ENCODE measurements at places on chromosomes 2 and 18.

- H3K27me3 ChIP-seq, result no peaks in the 10 kb centered on the region
- no peaks in the 10 kb centered on the region for H3K4me1 ChIP-seq
- DNase-seq, result no peak
- H3K27ac ChIP-seq, result no peak overlapping the region
- no peak overlapping the region for H3K4me3 ChIP-seq
Measured at GRCh38 chr2:221924576-221924975, 352.5 kb upstream of the EPHA4 start.

DNA sequence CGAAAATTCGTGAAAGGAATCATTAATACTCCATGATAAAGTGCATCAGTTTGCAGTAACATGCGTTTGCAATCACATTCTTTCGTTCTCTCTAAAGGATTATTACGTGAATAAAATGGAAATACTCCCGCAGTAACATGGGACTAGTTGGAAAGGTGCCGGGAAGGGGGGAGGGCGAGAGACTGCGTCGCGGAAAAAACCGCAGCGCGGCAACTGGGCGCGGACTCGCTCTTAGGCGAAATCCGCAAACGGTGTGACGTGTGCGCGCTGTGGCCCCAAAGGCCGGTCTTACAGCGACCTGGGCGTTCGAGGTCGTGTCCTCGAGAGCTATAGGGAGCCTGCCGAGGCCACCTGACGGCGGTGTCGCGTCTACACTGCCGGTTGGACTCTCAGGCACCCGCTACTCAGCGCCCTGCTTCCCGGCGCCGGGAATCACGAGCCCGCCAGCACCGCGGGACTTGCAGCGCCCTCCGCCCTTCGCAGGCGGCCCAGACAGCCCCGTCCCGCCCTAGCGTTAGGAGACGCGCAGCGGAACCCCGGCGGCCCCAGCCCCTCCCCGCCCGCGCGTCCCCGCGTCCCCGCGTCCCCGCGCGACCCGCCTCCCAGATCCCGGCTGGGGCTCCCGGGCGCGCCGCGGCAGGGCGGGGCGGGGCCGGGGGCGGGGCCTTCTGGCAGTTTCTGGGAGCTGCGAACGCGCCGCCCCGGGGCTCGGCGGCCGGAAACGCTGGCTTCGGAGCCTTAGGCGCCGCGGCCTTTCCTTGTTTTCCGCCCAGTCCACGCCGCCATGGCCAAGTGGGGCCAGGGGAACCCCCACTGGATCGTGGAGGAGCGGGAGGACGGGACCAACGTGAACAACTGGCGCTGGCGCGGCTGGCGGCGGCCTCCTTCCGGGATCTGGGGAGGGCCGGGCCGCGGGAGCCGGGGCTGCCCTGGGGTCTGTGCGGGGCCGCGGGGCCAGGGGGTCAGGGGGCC lies 15.1 kb downstream of the C2orf74 start:
- H3K27ac ChIP-seq, result peak overlapping the region; percentile 91
- peaks cover 39% of the 10 kb centered on the region for H3K36me3 ChIP-seq
- peaks cover 47% of the 10 kb centered on the region for H3K4me1 ChIP-seq
- DNase-seq, result peak; percentile 95
- H3K4me3 ChIP-seq, result peak overlapping the region; percentile 87

DNA sequence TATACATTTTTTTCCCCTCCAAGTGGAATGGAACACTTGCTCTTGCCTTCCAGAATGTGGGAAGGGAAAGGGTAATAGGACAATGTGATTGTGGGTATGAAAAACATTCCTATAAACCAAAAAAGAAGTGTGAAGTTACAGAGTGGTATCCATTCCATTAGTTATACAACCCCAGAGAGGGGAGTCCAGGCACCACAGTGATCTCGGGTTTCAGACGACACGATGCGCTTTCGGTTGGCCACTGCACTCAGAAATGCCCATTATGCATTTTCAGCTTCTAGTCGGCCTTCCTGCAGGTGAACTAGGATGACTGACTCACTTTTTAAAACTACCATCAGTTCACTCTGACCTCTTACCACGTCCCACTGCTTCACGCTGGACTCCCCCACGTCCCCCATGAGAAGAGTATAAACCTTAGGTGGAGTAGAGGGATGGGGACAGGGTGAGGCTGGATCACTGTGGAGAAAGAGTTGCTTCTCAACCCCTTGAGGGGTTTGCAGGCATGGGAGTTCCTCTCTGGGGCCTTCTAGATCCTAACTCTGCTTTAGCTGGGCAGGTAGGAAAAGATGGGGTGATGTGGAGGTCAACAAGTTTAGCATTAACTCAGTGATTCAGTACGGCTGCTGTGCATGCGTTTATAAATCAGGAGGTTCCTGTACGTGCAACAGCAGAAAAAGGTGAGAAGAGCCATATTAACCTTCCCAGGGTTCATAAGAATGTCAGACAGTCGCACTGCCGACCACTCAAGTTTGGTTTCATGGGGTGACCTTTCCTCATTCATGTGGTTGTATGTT lies 50.5 kb downstream of the ZNF532 start:
- DNase-seq, result no peak
- no peaks in the 10 kb centered on the region for H3K27me3 ChIP-seq
- no peak overlapping the region for H3K27ac ChIP-seq
- peaks cover 4% of the 10 kb centered on the region for H3K4me1 ChIP-seq
- H3K4me3 ChIP-seq, result no peak overlapping the region
- no peaks in the 10 kb centered on the region for H3K36me3 ChIP-seq

DNA sequence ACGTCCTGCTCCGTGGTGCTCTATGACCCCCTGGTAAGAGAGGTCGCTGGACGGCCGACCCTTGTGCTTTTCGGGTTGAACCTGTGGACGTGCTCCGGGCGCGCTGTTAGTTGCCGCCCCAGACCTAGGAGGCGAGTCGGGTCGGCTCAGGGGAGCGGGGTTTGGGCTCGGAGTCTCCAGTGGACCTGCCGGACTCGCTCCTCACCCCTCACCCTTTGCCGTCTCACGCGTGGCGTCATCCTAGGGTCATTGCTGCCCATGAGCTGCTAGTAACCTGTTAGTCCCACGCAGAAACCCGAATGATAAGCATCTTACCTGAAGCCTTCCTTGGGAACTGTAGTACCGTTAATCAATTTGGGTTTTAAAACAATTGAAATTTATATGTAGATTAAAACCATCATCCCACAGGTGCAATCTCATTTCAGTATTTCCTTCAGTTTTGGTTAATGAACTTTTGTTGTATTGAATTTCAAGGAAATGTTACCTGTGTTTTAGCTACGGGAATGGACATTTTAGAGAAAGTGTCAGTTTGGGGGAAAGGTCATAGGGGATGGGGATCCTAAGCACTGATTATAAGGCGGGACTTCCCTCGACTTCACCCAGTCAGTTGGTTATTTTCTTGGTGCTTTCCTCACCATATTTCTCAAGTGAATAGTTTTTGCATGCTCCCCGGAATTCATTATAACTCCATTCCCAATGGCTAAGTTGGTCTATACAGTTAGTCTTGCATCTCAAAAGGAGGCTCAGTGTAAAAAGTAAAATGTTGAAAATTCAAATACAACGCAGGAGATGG lies 536 bp downstream of the ELP2 start:
- no peak for DNase-seq
- H3K4me1 ChIP-seq, result peaks cover 43% of the 10 kb centered on the region
- peak overlapping the region; percentile 95 for H3K27ac ChIP-seq
- H3K27me3 ChIP-seq, result no peaks in the 10 kb centered on the region
- peak overlapping the region; percentile 95 for H3K4me3 ChIP-seq

DNA sequence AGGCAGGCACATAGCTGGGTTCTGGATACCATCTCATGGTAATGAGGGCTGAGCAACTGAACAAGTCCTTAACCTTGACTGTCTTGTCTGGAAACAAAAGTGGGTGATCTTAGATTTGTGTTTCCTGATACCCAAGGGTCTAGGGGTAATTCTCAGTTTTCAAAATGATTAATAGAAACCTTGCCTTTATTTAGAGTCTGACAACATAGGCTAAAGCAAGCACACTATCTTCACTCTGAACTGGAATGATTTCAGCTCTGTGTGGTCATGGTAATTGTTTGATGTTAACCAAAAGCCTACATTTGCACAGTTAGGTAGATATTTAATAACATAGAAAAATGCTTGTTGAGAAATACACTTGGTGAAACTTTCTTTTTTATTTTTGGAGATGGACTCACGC lies 6.8 kb upstream of the LAMA3 start:
- H3K4me3 ChIP-seq, result no peak overlapping the region
- no peak overlapping the region for H3K27ac ChIP-seq
- DNase-seq, result no peak
- no peaks in the 10 kb centered on the region for H3K36me3 ChIP-seq
- no peaks in the 10 kb centered on the region for H3K4me1 ChIP-seq
- H3K27me3 ChIP-seq, result peaks cover 49% of the 10 kb centered on the region

DNA sequence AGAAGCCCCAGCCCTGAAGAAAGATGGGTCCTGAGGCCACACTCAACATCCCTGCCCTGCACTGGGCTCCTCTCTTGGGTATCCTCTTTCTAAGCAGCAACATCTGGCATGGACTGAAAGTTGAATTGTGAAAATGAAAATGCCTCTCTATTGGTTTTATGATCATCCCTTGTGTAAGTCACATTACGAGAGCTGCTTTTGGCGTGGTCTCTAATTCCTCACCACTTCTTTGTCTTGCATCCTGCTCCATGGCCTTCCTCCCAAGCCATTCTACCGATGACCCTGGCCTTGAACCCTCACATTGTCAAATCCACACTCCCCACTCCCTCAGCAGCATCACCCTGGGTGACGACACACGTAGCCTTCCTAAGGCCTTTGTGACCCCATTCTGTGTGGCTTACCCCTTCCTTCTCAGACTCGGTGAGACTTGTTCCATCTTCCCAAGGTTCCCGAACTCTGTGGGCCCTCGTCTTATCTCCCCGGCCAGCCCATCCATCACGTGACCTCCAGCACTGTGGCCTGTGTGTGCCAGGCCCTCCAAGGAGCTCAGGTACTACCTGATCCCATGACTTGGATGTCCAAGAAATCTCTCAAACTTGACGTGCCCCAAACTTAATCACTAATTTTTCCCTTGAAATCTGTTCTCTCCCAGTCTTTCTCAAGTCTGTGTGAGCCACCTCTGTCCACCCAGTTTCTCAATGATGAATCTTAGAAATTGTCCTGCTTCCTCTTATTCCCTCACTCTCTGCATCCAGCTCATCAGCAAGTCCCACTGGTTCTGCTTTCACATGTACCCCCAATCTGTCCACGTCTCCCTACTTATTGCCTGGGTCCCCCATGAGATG lies 194.7 kb upstream of the HS6ST1 start:
- H3K4me3 ChIP-seq, result no peak overlapping the region
- H3K4me1 ChIP-seq, result peaks cover 13% of the 10 kb centered on the region
- DNase-seq, result no peak
- peaks cover 2% of the 10 kb centered on the region for H3K27me3 ChIP-seq
- H3K27ac ChIP-seq, result peak overlapping the region; percentile 6
- H3K36me3 ChIP-seq, result no peaks in the 10 kb centered on the region

- H3K36me3 ChIP-seq, result no peaks in the 10 kb centered on the region
- H3K27me3 ChIP-seq, result peaks cover 4% of the 10 kb centered on the region
- H3K27ac ChIP-seq, result no peak overlapping the region
- no peak overlapping the region for H3K4me3 ChIP-seq
- DNase-seq, result no peak
Measured at GRCh38 chr18:58247363-58247834, 203.4 kb downstream of the NEDD4L start.
